Lung microvascular endothelial cell (primary cell): ENCODE measurements at places on chromosomes 2 and 18. TPM values are rescaled to one million over a fixed set of nuclear protein-coding genes. Genes with fewer than 3 reads are reported as not detected.
A peak's percentile ranks its signal among the peaks of the same experiment; 100 is the strongest.

DNA sequence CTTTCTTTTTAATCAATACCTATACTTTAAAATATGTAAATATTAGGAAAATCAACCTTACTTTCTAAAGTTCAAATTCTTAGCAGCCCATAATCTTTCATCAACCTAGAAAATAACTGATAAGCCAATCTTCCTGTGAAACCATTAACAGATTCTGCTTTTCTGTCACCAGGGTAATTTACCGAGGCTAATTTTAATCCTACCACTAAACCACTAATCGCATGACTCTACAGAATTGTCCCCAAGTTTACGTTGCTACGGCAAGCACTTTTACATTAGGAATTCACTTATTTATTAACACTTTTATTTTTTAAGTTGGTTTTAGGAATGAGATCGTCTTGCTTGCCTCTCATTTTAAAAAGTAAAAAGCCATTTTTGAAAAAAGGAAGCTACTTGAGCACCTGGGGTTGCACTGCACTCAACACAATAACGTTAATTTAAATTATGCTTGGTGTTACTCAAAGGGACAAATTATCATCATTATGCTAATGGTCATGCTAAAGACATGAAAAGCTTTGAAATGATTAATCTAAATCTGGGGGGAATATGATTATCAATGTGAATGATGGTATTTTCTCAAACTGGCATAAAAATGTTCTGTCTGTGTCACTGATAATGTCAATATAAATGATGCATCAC lies 10.2 kb downstream of the ZNF516 start:
- DNase-seq, result no peak

DNA sequence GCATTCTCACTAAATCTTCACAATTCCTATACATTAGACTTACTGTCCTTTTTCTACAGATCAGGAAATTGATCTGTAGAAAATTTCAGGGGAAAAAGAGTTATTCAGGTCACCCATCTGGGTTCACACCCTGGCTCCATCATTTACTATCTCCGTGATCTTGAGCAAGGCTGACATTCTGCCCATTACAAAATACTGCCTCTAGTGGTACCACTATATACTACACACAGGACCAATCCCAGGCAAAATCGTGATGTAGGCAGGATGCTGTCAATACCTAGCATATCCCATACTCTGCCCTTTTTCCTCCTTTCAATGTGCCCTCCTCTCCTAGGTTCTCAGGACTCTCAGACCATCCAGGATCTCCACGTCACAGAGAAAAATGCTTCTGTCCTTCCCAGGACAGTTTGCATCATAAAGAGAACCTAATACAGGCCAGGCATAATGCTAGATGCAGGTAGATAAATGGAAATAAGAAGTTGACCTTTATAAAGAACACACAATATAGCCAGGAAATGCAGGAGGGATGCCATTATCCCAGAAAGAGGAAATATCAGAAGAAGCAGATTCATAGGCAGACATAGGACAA lies 101.9 kb downstream of the CDH20 start:
- peak; percentile 14 for DNase-seq

GRCh38 chr2:134169788-134170187 lies 84.1 kb upstream of the MGAT5 start:
- DNase-seq, result no peak

GRCh38 chr18:457140-457519 lies 43.4 kb downstream of the COLEC12 start:
- peak; percentile 34 for DNase-seq

DNA sequence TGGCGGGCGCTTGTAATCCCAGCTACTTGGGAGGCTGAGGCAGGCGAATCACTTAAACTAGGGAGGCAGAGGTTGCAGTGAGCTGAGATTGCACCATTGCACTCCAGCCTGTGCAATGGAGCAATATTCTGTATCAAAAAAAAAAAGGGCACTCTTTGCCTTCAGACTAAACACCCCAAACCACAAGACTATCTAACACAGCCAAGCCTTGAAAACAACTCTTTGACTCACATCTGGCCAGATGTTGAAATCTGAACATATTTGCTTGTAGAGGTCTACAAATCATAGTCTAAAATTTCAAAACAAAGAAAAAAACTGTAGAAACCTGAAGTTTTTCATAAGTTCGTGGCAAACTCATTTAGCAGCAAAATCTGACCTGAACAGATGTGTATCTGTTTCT lies 94.9 kb downstream of the FAM161A start:
- no peak for DNase-seq

DNA sequence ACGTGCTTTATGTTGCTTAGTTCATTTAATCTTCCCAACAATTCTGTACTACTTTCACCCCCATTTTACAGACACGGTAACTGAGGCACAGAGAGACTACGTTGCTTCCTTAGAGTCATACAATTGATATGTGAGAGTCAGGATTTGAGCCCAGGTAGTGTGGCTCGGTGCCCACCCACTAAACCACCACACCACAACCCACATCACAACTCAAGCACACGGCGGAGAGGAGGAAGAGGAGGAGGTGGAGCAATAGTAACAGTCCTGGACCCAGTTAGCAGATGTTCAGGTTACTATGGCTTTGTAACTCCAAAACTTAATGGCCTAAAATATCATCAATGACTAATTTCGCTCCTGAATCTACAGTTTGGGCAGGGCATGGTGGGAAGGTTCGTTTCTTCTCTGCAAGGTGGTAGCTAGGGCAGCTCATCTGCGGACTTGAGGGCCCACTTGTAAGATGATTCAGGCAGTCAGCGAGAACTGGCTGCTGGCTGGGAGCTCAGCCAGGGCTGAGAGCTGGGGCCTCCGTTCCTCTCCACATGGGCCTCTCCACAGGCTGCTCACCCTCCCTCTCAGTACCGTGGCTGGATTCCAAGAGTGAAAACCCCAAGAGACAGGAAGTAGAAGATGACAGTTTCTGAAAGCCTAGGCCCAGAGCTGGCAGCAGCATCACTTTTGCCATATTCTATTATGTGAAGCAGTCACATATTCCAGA lies 167.1 kb downstream of the ZFP36L2 start:
- DNase-seq, result peak; percentile 95

DNA sequence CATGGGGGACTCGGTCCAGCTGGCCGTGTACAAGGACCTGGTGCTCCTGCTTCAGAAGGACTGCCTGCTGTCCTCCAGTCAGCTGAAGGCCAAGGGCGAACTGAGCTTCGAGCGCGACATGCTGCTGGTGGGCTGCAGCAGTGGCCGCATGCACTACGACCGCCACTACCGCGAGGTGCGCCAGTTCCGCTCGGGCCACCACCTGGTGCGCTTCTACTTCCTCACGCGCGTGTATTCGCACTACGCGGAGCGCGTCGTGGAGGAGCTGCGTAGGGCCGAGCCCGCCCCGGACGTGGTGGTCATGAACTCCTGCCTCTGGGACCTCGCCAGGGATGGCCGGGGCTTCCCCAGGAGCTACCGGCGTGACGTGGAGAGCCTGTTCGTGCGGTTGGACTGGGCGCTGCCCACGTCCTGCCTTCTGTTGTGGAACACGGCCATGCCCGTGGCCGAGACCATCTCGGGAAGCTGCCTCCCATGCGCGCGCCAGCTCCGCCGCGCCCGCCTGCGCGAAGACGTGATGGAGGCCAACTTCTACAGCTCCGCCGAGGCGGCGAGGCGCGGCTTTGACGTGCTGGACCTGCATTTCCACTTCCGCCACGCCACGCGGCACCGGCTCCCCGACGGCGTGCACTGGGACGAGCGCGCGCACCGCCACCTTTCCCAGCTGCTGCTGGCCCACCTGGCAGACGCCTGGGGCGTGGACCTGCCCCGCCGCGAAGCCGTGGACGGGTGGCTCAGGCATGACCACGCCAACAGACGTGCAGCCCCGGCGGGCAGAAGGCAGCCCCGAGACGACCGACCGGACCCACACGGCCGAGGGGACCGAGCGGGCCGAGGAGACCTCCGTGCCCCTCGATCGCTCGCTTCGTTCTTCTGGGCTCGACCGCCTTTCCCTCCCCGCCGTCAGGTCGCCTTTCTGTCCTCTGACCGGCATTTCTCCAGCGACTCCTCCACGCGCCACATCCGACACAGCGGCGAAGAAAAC lies 293.9 kb upstream of the ERBB4 start:
- DNase-seq, result no peak

- DNase-seq, result no peak
Observed at GRCh38 chr18:79857082-79857671, 59.4 kb downstream of the KCNG2 start.

- peak; percentile 87 for DNase-seq
Observed at GRCh38 chr2:201116959-201117734, 1.2 kb downstream of the CFLAR start.

DNA sequence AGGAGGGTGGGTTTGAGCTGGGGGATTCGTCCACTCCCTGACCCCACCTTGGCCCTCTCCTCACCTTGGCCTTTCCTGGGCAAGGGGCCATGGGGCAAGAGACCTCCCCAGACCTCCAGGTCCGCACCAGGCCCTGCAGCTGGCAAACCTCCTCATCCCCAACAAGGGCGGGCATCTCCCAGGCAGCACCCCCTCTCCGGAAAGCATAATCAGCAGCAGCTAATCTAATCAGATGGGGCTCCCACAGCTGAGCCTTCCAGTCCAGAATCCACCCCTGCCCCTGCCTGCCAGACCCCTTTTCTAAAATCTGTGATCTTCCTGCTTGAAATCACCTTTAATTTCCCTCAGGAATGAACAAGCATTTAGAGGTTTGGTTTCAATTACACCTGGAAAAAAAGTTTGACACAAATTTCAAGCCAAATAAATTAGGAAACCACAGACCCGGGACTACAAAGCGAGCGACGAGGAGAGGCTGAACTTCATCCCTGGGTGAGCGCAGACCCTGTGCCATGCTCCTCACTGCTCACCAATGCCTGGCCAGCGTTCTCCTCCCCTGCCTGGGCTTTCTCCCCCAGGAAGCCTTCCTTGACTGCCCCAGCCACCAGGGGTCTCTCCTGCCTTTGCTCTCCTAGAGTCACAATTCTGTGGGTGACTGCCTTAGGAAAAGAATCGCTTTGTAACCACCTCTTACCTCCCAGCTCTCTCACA lies 143.0 kb upstream of the MYCN start:
- no peak for DNase-seq

GRCh38 chr2:219968685-219969345 lies 341.4 kb downstream of the SLC4A3 start:
- DNase-seq, result no peak

- no peak for DNase-seq
Observed at GRCh38 chr2:102499558-102499957, 26.5 kb downstream of the SLC9A4 start.

DNA sequence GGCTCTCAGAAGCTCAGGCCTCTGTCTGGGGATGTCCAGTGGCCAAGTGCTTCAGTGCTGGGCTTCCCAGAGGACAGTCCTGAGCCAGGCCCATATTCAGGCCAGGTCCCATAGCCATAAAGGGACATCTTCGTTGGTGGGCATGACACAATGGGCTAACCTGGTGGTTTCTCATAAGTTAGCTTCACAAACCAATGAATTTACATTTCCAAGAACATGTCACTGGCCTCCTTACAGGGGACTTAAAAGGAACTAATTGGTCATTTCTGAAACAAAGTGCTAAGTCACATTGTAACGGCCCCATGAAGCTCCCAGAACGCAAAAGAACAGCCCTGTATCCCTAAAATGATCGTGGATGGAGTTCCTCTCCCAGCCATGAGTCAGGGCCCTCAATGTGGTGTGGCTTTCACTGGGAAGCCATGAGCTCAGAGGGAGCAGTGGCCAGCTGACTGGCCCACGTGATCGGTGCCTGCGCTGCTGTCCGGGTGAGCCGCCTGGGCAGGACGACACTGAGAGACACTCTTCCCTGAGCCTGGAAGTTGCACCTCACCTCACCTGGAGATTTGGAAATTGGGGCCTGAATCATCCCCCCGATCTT lies 163.7 kb upstream of the APCDD1 start:
- DNase-seq, result no peak

DNA sequence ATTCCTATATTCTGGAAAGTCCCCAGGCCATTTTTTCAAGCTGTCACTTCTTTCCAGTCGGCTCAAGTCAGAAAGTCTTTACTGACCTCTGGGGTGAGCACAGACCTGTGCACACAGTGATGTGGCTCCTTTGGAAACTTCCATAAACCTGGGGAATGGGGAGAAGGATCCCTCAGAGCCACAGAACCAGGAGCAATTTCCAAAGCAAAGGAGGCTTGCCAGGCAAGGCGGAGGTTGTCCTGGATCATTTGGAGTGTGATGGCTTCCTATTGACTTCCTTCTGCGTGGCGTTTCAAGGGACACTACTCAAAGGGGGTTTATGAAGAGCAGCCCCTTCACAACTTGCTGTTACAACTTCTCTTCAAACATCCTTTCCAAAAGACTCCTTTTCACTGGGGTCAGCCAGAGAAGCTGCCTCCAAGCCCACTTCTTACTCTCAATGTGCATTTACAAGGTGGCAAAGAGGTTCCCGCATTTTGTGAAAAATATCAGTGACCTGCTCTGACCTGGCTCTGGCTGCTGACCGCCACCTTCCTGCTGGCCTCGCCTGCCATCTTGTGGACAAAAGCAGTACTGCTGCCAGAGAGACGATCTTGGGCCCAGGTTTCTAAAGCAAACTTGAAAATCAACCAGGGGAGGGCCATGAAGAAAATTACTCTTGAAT lies 18.2 kb upstream of the TMEM247 start:
- DNase-seq, result peak; percentile 77

DNA sequence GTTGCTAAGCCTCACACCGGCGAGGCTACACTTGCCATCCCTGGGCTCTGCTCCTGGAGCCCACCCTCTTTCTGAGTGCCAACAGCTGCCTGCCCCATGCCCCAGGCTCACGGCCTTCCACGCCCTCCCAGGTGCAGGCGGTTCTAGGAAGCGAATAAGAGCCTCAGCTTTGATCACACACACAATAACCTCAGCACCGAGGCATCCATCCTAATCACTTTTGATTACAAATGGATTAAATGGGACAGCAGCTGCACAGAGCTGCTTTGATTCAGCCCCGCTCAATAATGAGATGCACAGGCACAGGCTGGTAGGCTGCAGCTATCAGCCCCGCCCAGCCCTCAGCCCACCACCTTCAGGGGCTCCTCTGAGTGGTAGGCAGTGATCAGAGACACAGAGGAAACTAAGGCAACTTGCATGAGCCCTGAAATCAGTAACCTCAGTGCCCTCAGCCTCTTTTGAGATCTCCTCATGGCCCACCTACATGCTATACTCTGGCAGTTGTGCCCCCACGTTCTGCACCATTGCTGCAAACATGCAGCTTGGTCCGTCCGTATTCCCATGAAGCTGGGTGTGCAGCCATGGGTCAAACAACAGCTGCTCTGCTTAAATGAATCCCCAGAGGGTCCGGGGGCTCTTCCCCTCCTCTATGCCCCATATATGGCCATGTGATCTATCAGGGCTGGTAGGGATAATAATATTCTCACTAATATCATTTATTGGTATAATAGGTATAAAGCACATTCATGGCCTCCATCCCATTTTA lies 171.4 kb downstream of the SETBP1 start:
- no peak for DNase-seq

STK16 gene
- total RNA-seq, result 11.3 and 13.9 TPM in 2 replicates

CHRNG gene
- total RNA-seq, result not detected in 2 replicates

ATL2 gene
- 36.2 and 46.4 TPM in 2 replicates for total RNA-seq

ING5 gene
- total RNA-seq, result 15.3 and 26.4 TPM in 2 replicates

SERPINB13 gene
- total RNA-seq, result not detected in 2 replicates

MAPRE2 gene
- 13.3 and 21.2 TPM in 2 replicates for total RNA-seq

KLHL14 gene
- total RNA-seq, result 0.44 and 1.6 TPM in 2 replicates

PREB gene
- 24.2 and 36.7 TPM in 2 replicates for total RNA-seq
